ENCODE measurements at places on chromosomes 2 and 18. TPM values are rescaled to one million over a fixed set of nuclear protein-coding genes. Genes with fewer than 3 reads are reported as not detected.

The FEV gene
- total RNA-seq = not detected

The VRK2 gene
- 23.8 TPM for total RNA-seq

The FOXD4L1 gene
- total RNA-seq = 0.78 TPM

The GPR45 gene
- not detected for total RNA-seq

The AMER3 gene
- not detected for total RNA-seq

The E2F6 gene
- 14.5 TPM for total RNA-seq

The UPP2 gene
- not detected for total RNA-seq

The SRD5A2 gene
- not detected for total RNA-seq

The KCNS3 gene
- 47.8 TPM for total RNA-seq

Measured in upper lobe of right lung (tissue), 1 donor.